Kidney glomerular epithelial cell (primary cell): ENCODE measurements at places on chromosomes 1 and 21.

DNA sequence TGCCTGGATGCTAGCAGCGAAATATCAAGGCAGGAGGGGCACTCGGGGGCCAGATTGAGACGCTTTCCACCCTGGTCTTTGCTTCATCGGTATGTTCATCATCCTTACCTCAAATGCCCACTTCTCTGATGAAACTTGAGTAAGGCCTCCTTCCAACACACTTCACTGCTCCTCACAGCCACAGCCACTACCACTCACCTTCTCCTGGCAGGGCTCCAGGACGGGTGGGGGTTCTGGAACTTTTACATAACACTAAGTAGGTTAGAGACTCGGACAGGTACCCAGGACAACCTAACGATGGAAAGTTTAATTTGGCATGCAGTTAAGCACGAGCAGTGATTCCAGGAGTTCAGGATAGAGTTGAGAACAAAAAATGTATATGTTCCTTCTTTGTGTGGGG is 73.9 kb upstream of the SPAG17 start:
- DNase-seq = no peak

- DNase-seq = no peak
Measured at GRCh38 chr1:38803647-38804046, 55.9 kb downstream of the RRAGC start.

- DNase-seq = no peak
Measured at GRCh38 chr1:156081917-156082308, 352 bp downstream of the MEX3A start.

- no peak for DNase-seq
Measured at GRCh38 chr1:51734896-51735745, 118.2 kb downstream of the OSBPL9 start.

GRCh38 chr1:96016219-96016618 is 705.4 kb upstream of the PTBP2 start:
- no peak for DNase-seq

- no peak for DNase-seq
Measured at GRCh38 chr1:172764378-172764777, 105.5 kb downstream of the FASLG start.

- no peak for DNase-seq
Measured at GRCh38 chr21:21030311-21030710, 32.1 kb downstream of the NCAM2 start.

DNA sequence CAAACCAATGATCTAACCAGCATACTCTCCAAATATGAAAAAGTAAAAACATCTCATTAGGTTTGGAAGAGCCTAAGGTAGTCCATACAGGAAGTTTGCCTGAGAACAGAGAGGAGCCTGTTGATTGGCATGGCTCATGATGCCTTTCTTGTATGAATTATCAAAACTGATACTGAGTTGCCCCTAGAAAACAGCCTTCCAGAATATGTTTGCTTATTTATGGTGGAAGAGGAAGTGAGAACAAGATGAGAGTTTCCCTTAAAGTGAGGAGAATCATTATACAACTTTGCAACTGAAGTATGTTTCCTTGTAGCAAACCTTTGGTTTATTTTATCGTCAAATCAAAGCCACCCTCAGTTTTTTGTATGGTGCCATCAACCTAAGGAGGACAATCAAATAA is 23.8 kb upstream of the KIAA1614 start:
- no peak for DNase-seq

DNA sequence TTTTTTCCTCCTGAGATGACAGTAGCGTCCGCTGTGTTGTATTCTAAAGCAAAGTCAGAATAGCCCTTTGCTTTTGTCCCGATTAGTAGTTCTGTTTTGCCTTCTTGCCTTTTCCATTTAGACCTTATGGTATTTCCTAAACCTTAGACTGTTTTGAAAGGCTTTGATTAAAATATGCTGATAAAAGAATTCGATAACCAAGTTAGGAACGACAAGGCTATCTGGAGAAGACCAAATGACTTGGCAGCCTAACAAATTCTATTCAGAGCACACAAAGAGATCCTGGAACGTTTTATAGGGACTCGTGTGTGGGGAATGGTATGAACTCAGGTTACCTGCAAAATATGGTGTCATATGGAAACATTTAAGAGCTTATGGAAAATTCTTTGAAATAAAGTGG is 42.9 kb downstream of the NFIA start:
- no peak for DNase-seq

DNA sequence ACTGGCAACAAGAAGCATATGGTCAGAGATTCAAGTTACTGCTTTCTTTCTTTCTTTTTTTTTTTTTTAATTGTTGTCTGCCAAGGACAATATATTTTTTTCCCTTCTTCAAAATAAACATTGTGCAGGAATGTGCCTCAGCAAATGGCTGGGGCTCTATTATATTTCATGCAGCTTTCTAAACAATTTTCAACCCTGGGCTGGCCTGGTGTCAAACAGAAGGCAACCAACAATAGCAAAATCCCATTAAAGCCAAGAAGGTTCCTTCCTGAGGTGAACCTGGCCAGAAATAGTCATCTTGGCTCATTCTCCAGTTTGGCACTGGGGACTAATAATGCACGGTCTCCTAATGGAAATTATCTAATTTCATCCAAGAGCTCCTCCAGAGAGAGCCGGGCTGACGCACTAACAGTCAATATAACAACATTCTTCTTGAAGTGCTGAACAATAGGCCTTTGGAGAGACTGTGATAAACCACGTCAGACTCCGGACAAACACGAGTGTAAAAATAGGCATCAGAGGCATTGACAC is 35.7 kb upstream of the HLX start:
- no peak for DNase-seq

- DNase-seq = no peak
Measured at GRCh38 chr1:109821831-109822745, 58.4 kb upstream of the EPS8L3 start.
